ENCODE measurements at places on chromosomes 3 and 15.

DNA sequence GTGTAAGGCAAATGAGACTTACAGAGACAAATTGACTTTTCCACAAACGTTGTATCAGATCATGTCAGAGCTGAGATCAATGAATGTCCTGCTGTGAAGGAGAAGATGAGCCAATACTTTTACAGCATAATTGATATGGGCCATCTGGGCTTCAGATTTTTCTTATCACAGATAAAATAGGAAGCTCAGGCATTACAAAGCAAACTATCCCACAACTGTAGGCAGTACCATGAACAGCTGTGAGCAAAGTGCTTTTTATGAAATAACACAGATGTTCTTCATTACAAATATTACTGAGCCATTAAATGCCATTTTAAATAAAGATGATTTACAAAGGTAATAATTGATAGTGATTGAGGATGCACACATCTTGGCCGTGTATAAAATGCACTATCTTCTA, 852.3 kb downstream of the OTOL1 start:
- no peak for DNase-seq

GRCh38 chr15:89652666-89653065, 2.6 kb downstream of the KIF7 start:
- no peak for DNase-seq

DNA sequence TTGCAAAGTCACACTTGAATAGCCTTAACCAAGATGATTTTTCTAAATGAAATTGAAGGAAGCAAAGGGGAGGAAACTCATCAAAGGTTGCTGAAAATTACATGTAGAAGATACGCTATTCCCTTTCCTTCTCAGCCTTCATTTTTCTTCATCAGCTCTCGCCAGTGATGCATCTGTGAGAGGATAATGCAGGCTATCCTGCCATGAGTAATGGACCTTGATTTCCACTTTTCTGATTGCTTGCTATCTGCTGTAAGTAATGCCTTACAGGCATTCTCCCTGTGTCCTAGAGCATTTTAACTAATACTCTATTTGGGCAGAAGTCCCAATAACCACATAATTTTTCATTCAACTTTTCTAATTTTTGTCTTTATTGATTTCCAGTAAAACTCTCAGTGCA, 162.6 kb downstream of the BBX start:
- no peak for DNase-seq

DNA sequence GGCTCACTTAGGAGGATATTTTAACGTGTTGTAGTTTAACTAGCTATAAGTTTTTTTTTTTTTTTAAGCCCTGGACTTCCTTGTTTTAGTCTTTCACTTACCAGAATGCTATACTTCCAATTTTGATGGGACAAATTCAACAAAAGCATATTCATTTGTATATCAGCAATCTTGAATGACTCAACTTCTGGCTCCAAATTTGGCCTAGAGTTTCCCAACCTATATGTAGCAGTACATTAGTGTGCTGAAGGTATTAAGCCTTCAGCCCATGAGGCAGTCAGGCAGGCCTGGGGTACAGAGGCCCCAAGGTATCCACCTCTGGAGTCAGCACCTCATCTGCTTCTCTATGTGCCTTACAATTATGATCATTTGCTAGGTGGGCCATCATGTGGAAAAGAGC, 5.9 kb downstream of the PBRM1 start:
- DNase-seq: no peak

DNA sequence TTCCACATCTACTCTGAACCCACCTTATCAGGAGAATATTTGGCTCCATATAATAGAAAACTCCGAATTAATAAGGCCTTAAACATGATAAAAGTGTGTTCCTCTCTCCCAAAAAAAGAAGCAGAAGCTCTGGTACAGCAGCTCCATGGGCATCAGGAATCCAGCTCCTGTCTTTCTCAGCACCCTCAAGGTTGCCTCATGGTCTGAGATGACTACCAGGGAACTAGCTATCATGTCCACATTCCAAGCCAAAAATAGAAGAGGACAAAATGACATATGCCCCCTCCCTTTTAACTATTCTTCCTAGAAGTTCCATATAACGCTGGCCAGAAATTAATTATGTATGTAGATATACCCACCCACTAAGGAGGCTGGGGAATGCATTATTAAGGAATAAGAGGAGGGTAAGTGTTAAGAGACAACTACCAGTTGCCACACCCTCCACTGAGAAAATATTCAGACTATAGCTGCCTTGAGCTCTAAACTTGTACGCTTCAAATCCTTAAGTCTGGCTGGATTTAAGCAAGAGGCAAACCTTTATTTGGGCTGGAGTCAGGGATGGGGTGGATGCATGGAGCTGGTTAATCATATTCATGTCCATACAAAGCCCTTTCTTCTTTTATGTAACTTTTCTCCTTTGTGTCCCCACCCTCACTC, 35.8 kb upstream of the CTDSPL start:
- no peak for DNase-seq

- DNase-seq: no peak
Measured at GRCh38 chr15:57540736-57541135, 51.0 kb upstream of the MYZAP start.

GRCh38 chr3:23697416-23697815, 108.3 kb upstream of the UBE2E1 start:
- no peak for DNase-seq

DNA sequence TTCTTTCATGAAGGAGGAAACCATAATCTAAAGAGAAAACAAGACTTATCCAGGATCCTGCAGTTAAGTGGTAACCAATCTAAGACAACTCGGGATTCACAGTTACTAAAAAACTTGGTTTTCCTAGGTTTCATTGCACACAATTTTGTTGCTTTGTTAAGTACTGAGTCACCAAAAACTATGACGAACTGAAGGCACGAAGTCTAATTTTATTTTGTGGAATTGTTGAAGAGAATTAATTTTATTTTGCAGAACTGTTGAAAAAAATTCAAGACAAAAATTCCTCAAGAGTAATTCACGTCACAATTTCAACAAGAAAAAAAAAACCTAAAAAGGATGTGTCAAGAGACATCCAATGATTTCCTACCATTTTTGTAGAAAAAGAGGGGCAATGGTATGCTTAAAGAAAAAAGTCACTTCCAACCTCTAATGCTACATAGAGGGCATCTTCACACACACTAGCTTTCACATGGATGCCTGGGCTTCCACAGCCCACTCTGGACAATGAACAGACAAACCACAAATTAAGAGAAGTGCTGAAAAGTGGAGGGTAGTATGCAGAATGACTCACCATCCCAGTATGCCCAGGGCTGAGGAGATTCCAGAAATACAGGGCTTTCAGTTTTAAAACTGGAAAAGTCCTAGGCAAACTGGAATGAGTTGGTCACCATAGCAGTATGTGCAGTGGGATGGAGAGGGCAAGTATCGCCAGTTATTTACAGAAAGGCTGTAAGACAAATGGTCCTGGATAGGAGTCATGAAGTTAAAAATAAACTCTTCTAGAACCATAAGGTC, 29.2 kb downstream of the PLOD2 start:
- no peak for DNase-seq

- no peak for DNase-seq
Measured at GRCh38 chr15:65576664-65577063, 34.3 kb downstream of the INTS14 start.

DNA sequence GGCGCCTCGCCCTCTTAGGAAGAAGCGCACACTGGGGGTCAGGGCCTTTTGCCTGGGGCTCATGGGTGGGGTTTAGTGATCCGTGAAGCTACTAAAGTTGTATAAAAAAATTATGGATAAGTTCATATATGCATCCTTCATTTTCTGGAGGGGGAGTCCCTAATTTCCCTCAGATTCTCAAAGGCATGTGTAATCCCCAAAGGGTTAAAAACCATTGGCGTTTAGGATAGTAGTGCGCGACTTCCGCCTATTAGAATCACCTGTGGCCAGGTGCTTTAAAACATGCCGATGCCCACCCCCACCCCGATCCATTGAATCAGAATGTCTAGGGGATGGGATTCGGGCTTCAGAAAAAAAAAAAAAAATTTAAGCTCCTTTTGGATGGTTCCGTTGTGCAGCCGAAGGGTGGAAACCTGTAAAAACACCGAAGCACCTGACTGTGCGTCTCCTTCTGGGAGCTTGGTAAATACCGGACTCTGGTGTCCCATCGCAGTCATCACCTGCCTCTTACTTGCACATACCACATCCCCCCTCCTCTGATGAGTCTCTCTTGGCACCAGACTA, 570 bp downstream of the APH1B start:
- no peak for DNase-seq

DNA sequence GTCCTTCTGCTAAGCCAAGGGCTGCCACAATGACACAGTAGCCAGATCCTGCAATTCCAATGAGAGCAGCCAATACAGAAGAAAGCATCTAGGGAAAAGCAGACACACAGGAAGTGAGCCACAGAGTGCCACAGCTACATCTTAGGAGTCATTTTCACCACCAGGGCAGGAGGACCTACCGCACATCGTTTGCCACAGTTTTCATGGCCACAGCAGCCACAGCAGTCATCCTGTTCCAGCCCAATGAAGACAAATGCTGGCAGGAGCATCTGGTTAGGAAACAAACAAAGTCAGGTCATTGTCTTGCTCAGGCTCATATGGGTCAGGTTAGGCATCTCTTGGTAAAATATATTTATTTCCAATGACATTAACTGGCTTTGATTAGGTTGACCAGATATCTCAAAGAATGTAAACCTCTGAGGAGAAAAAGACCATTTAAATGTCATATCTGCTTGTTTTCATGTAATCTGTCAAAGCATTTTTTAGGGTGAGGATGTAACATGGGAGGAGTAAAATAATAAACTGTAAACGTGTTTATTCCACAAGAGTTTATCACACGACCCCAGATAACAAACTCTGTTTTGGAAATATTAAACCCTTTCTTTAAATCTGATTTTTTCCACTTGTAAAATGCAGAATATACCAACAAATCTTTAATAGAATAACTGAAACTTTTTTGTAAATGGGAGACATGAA, 1.8 kb downstream of the TM4SF1 start:
- no peak for DNase-seq

DNA sequence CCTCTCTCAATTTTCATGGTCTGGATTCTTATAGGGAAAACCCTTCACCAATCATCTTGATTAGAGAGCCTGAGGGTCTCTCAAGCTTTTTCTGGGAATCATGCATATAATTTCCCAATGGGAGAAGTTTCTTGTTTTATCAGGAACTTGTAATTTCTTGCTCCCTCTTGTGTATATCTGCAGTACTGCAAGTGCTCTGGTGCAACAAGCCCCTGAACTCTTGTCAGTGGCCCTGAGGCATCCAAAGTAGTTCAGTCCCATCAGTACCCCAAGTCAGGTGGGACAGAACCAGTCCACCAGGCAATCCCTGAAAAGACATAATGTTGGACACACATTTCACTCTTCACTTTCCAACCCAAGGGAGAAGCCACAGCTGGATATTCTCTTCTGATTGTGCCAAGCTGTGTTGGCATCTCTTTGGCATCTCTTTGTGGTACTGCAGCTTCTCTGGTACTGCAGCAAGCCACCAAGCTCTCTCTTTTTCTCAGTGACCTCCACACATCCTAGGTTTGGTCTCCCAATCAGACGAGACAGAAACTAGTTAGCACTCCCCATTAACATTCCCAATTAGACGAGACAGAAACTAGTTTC, 214.5 kb downstream of the ZIC4 start:
- DNase-seq: peak; percentile 7

DNA sequence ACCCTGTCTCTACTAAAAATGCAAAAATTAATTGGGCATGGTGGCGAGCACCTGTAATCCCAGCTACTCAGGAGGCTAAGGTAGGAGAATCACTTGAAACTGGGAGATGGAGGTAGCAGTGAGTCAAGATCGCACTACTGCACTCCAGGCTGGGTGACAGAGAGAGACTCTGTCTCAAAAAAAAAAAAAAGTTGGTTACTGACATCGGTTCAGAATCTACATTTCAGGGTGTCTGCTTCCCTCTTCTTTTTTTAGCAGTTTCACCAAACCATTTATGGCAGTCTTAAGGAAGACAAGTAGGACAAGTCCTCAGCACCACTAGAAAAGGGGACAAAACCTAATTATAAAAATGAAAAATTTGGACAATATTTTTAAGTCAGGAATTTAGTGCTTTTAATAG, 3.3 kb upstream of the USP4 start:
- DNase-seq: no peak

DNA sequence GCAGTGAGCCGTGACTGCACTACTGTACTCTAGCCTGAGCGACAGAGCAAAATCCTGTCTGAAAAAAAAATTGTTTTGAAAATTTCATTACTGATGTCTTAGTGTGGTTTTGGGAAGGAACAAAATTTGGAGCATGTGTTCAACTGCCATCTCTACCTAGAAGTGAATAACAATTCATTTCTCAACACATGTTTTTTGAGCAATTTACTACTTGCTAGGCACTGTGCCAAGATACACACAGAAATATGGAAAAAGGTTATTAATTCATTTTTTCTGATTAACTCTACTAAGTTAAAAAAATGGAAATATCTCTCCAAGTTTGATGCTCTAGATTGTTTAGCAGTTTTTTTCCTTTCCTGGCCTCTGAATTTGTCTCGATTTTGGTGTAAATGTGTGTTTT, 5.2 kb upstream of the TCF12 start:
- no peak for DNase-seq

DNA sequence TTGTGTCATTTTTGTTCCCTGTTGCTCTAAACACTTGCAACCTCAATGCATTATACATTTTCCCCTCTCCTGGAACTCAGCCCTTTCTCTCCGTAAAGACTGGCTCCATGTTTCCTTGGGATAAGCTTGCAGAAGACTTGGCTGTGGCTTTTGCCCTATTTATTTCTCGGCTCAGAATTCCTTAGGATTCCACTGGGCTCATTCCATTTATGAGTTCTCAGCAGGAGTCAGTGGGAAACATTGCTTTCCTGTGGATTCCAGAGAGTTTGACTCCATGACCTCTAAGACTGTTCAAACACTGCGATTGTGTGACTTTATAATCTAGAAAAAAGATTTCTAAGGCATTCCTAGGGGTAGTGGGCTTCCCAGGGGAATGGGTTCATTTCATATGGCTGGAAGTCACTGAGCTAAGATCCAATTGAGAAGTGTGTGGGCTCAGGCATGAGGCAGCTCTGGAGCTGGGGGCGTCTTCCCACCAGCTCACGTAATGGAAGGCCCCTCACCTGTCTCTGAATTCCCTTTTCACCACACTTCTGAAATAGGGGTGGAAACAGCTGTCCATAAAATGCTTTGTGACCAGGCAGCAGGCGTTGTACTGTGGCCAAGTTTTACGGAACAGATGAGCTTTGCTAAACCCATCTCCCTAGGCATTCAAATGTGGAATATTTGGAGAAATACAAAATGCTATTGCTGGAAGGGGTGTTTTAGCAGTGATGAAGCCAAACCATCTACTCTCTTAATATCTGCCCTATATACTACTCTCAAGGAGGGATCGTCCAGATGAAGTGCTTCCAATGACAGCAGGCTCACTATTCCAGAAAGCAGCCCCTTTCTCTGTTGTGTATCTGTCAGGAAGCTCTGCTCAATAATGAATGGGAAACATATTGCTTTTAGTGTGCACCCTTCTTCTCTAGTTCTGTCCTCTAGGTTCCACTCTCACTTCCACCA, 91.8 kb upstream of the BCL6 start:
- no peak for DNase-seq
